ENCODE measurements at places on chromosomes 16 and 17.

DNA sequence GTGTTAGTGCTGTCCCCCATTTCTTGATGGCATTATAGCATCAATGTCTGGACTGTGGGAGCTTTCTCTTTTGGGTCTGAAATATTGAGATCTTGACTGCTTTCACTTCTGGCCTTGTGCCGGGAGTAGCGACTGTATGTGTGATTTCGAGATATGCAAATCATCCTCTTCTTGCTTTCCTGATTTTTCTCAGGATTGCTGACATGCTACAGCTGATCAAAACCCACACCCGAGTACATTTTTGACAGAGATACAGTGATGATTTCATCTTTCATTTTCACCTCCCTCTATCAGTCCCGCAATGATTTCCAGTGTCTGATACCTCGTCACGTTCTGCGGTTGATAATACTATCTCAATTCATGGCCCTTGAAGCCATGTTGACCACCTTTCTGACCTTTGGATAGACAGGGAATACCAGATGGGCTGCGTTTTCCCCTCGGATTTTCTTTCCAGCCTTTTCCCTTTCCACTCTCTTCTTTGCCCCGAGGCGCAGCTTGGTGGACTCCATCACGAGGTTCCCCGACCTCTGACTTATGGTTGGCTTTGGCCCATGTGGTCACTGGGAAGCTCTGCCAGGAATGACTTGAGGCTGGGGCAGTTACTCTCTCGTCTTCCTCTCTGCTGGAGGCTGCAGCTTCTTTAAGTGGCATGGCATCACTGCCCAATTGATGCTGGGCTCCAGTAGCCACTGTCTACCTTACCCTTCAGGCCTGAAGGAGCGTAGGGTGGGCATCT, 184.4 kb downstream of the SNX29 start:
- DNase-seq, result no peak

- DNase-seq, result peak; percentile 94
Measured at GRCh38 chr16:30407102-30407803, at the start of gene ZNF771. TSS of gene ZNF771 (plus strand) at chr16:30407606. CDS start at chr16:30408054, 448 bp downstream.

GRCh38 chr16:53773881-53774280, 69.9 kb downstream of the FTO start:
- DNase-seq, result no peak

- DNase-seq, result no peak
Measured at GRCh38 chr17:4479982-4480751, 18.5 kb upstream of the SPNS2 start.

DNA sequence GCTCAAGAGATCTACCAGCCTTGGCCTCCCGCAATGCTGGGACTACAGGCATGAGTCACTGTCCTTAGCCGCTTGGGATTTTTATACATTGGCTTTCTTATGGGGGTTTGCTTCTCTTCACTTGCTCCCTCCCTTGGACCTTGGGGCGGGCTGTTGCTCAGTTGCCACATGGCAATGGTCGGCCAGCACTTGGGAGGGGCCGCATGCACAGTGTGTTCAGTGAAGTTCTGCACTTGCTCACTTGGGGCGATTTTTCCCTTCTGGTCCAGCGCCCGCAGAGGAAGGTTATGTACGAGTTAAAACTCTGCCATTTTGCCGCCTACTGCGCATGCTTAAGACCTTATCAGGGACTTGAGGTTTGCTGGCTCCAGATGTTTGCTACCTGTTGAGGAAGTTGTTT, 1367.6 kb upstream of the CDH8 start:
- DNase-seq, result no peak

DNA sequence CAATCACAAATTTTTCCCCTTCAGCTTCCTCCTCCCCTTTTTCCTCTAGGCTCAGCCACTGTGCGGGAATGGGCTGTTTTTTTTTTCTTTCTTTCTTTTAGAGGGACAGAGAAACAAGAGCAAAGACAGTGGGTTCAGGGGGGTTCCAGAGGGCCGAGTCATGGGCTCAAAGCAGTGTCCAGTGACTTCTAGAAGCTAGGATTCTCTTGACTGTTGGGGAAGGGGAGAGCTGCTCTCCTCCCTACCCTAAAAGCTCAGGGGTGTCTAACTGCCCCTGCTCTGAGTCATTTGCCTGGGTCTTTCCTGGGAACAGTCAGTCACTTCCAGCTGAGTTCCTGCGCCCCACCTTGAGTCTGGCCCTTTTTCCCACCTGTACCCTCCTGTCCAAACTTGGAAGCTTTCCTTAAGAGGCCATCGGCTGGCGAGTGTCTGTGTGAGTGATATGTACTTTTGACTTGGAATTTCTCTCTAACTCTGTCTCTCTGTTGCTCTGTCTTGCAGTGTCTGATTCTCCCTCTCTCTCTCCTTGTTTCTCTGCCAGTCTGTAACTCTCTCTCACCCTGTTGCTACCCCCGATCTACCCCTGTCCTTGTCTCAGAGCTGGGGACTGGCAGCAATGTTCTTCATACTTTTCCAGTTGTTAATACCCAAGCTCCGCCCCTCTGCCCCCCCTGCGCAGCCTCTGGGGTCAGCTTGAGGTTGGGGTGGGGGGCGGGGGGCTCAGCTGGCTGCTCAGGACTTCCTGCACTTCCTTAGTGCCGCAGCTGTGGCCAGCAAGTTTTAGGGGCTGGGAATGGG, 2.4 kb downstream of the THRA start:
- peak; percentile 61 for DNase-seq

DNA sequence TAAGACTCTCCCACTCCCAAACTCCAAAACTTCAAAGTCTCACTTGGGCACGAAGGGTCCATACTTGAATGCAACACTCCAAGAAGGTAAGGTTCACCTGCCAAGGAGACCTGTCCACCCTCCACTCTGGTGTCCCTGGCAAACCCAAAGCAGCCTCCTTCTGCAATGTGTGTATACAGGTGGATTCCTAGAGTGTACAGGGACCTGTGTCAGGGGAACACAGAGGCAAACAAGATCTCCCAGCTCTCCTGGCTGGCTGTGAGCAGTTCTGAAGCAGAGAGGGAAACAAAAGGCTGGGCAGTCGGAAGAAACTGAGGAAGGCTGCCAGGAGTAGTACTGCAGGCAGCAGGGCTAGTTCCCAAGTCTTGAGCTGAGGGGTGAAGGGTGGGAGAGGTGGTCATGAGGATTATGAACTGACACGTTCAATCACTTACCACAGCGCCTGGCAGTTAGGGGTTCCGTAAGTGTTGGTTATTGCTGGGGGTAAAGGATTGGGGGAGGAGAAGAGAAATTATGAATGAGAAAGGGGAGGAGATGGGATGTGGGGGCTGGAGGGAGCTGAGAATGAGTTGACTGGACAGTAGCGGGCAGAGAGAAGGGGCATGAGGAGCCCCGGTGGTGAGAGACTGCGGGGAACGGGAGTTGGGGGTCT, 795 bp downstream of the KCTD13 start:
- peak; percentile 41 for DNase-seq

DNA sequence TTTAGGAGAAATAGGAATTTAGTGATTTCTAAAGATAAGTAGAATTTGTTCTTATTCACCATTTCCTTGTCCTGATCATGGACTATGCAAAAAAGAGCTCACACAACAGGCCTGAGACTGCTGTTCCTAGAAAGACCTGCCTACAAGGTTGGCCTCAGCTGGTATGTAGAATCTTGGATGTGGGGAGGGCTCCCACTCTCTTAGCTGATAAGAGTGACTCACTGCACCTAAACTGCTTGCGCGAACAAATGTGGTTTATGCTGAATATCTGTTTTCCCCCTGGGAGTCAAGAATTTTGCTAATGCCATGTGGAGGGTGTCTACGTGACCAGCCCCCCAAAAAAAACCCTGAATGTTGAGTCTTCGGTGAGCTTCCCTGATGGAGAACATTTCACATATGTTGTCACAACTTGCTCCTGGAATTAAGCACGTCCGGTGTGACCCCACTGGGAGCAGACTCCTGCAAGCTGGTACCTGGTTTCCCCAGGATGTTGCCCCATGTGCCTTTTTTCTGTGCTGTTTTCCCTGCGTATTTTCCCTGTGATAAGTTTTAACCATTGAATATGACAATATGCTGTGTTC, 68.8 kb upstream of the HSBP1 start:
- no peak for DNase-seq

DNA sequence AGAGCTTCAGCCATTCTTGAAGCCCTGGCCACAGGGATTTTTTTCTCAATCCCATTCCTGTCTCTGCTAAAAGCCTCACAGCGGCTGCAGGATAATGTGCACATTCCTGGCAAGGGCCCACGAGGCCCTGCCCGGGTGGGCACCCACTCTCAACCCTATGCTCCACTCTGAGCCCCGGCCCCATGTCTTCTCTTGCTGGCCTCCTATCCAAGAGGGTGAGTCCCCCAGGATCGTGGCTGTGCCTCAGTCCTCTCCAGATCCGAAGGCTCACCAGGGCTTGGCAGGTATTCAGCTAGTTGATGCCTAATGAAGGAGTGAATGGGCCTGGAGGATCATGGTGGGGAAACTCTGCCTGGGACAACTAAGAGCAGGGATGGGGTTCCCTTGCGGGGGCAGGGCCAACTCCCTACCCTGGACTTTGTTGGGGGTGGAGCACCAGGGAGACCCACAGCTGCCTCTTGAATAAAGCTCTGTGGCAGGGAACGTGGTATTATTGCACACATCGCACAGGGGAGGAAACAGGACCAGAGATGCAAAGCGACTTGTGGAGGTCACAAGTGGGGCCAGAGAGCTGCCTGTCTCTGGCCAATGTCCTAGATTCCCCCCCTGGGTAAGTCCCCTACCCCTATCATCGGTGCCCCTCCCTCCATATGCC, 5.4 kb downstream of the ARHGAP27 start:
- DNase-seq, result no peak

GRCh38 chr16:4933871-4934395, 3.0 kb downstream of the PPL start:
- DNase-seq, result no peak

- DNase-seq, result no peak
Measured at GRCh38 chr17:29821897-29822296, 108.1 kb downstream of the SSH2 start.

- no peak for DNase-seq
Measured at GRCh38 chr16:11194913-11195312, 61.1 kb downstream of the SOCS1 start.

DNA sequence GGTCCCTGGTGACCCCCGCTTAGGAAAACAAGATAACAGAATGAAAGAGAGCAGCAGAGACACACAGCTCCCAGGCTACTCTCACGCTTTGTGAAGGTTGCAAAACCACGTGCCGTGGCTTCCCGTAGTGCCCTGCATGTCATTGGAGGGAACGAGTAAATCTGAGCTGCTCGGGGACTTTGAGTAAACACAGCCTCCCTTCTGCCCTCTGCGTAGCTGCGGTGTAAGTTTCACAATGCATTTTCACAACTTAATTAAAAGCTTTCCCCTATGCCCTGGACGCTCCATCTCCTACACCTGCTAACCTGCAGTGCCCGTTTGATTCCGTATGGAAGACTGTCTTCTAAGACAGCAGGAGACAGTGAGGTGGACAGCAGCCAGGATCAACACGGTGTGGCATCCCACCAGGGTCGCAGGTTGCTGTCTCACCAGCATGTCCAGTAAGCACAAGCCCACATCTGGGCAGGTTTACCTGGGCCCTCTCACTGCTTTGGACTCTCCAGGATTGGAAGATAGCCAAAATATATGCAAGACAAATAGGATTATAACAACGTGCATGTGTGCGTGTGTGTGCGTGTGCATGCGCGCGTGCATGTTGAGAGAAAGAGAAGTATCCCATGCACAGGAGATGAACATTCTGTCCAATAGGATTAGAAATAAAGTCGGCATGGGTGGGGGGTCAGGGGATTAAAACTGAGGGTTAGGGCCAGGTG, 116.4 kb upstream of the RCVRN start:
- DNase-seq, result no peak

- no peak for DNase-seq
Measured at GRCh38 chr17:11406716-11407115, 165.7 kb downstream of the SHISA6 start.

DNA sequence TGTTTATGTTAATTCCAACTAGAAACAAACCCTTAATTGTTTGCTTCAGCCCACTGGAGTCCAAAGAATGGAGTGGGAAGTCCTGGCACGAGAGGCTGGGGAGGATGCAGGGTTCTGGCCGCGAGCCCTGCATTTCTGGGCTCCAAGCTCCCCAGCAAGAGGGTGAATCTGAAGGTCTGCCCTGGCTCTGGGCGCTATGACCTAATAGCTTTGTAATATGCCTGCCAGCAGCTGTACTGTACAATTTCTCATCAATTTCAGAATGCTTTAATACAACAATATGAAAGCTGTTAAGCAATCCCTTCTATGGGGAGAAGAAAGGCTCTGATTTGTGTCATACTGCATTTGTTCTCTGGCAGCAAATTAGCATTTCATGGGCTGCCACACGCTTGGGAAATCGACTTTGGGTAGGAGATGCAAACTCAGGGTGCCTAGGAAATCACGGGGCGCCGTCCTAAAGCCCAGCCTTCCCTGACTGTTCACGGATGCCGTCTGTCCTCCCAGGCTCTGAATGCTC, 43.8 kb downstream of the NDEL1 start:
- peak; percentile 95 for DNase-seq

GRCh38 chr17:48471817-48472410, 41.9 kb upstream of the SKAP1 start:
- no peak for DNase-seq

- DNase-seq, result no peak
Measured at GRCh38 chr16:5838725-5839124, 741.1 kb upstream of the EEF2KMT start.

DNA sequence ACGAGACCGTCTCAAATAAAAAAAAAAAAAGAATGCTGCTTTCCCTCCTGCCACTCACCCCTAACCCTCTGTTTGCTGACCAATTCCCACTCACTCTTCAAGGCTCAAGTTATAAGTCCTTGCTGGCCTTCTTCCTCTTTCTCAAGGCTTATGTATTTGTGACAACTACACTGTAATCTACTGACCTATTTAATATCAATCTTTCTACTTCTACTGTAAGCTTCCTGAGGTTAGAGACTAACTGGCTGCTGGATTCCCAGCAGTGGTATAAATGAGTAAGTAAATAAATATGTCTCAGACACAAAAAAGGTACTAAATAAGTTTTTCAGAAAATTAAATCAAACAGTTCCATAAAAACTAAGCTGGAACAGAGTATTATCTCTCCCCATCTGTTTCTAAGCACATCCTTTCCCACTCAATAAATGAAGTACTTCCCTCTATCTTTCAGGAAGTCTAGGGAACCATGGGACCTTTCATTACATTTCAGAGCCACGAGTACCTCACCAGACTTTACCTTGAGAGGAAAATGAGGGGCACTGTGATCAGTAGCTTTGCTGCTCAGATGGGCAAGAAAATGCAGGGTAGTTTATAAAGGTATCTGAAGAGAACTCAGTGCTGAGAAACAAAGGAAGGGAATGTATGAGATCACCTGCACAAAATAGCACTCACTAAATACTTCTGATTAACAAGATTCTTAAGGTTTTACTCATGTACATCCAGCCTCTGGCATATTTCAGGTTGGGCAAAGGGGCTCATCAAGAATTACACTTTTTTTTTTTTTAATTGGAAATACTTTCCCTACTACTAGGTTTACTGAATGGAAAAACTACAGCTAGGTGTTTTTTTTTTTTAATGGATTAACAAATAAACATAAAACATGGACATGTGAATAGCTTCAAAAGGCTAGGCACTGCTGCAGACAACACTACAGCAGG, 10.8 kb downstream of the SSH2 start:
- DNase-seq, result no peak

All from globus pallidus (tissue), 1 donor.